Activated naive CD8-positive, alpha-beta T cell treated with anti-CD3 and anti-CD28 coated beads, Interleukin-2, amount 10 ng/mL, durations not matched to agents 7 days and 5 days (primary cell): ENCODE measurements at places on chromosomes 3 and 15. TPM values are rescaled to one million over a fixed set of nuclear protein-coding genes. Genes with fewer than 3 reads are reported as not detected.

GRCh38 chr3:41717641-41718040 lies 244.3 kb downstream of the ULK4 start:
- no peak for DNase-seq

- DNase-seq, result no peak
These were observed 7.2 kb downstream of the FAH start for GRCh38 chr15:80159811-80160569.

GRCh38 chr15:78950902-78951840 lies 6.3 kb upstream of the CTSH start:
- no peak for DNase-seq

Gene RPL29
- 1,089 TPM for total RNA-seq

Gene CDHR4
- 0.22 TPM for total RNA-seq

Gene SUCNR1
- 0.08 TPM for total RNA-seq

Gene ACSBG1
- not detected for total RNA-seq

Gene CLDN1
- total RNA-seq, result not detected
